Camera-type eye (tissue), 1 donor: ENCODE measurements at places on chromosomes 2 and 18. TPM values are rescaled to one million over a fixed set of nuclear protein-coding genes. Genes with fewer than 3 reads are reported as not detected.

The FAM237A gene
- total RNA-seq = not detected

The GNAL gene
- 17.5 TPM for total RNA-seq

The IL37 gene
- not detected for total RNA-seq

The UGT1A9 gene
- total RNA-seq = not detected

The HRH4 gene
- not detected for total RNA-seq

The PRKAG3 gene
- 1.5 TPM for total RNA-seq

The GALNT3 gene
- total RNA-seq = 6.8 TPM

The CLK1 gene
- 392 TPM for total RNA-seq

The GDF7 gene
- 1.9 TPM for total RNA-seq

The QPCT gene
- 12.0 TPM for total RNA-seq

The KCNG2 gene
- 1.9 TPM for total RNA-seq

The NOSTRIN gene
- 8.8 TPM for total RNA-seq

The KATNAL2 gene
- 4.6 TPM for total RNA-seq

The CNDP1 gene
- total RNA-seq = 9.9 TPM

The C2orf80 gene
- not detected for total RNA-seq

The CCDC178 gene
- total RNA-seq = 3.1 TPM

The PRSS56 gene
- 9.6 TPM for total RNA-seq

The GKN1 gene
- total RNA-seq = not detected

The LYPD6 gene
- total RNA-seq = 18.4 TPM

The SCN7A gene
- 19.0 TPM for total RNA-seq

The LYPD1 gene
- total RNA-seq = 15.8 TPM

The DES gene
- total RNA-seq = 249 TPM

The POMC gene
- total RNA-seq = 3.4 TPM

The CPLX4 gene
- total RNA-seq = 46.1 TPM

The ACADL gene
- 3.7 TPM for total RNA-seq

The CTAGE1 gene
- total RNA-seq = not detected

The RSAD2 gene
- 7.9 TPM for total RNA-seq

The CYP27A1 gene
- 30.0 TPM for total RNA-seq

The KCNIP3 gene
- total RNA-seq = 11.3 TPM

The LHCGR gene
- 8.3 TPM for total RNA-seq

The TNS1 gene
- 132 TPM for total RNA-seq

The PTH2R gene
- total RNA-seq = 4.2 TPM

The CIB4 gene
- not detected for total RNA-seq

The GAD1 gene
- 25.1 TPM for total RNA-seq

The TUBA4B gene
- not detected for total RNA-seq

The DSC3 gene
- 18.1 TPM for total RNA-seq

The CDKL4 gene
- 4.1 TPM for total RNA-seq

The BCL11A gene
- total RNA-seq = 29.0 TPM

The PROKR1 gene
- total RNA-seq = 3.1 TPM

The RESP18 gene
- total RNA-seq = not detected

The GALR1 gene
- 0.16 TPM for total RNA-seq

The GPBAR1 gene
- total RNA-seq = not detected

The SAP130 gene
- 8.7 TPM for total RNA-seq

The FIGN gene
- 10.3 TPM for total RNA-seq

The CCDC148 gene
- total RNA-seq = 13.1 TPM

The RAB6C gene
- 0.44 TPM for total RNA-seq

The UGT1A1 gene
- total RNA-seq = not detected

The ABCG5 gene
- 0.27 TPM for total RNA-seq

The ERBB4 gene
- 17.9 TPM for total RNA-seq

The SEPTIN10 gene
- total RNA-seq = 83.8 TPM

The CDH20 gene
- total RNA-seq = 36.9 TPM

The FMNL2 gene
- 73.3 TPM for total RNA-seq

The DCDC2C gene
- 1.6 TPM for total RNA-seq

The NGEF gene
- total RNA-seq = 10.0 TPM

The DAPL1 gene
- total RNA-seq = 64.9 TPM

The MXD1 gene
- 19.6 TPM for total RNA-seq
